ENCODE measurements at places on chromosomes 16 and 17.

DNA sequence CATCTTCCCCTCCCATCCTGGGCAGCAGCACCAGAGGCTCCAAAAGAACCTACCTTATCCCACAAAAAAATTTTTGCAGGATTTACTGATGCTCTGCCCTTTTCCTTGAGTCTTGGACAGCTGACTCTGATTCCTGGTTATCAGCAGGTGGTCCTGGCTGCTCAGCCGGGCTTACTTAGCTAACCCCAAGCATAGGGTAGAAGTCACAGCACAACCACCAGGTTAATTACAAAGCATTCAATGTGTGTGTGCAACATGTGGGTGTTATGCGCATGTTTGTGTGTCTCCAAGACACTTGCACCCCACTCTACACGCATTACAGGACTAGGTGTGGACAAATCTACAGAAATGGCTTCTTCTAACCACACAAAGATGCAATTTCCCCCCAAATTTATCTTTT, 36.3 kb downstream of the PECAM1 start:
- DNase-seq, result peak; percentile 43

GRCh38 chr16:67413978-67414911, 2.0 kb downstream of the ZDHHC1 start:
- no peak for DNase-seq

GRCh38 chr16:84380405-84380804, 12.1 kb downstream of the ATP2C2 start:
- DNase-seq, result no peak

GRCh38 chr17:8021565-8022359, 17.1 kb upstream of the ALOX15B start:
- peak; percentile 48 for DNase-seq

DNA sequence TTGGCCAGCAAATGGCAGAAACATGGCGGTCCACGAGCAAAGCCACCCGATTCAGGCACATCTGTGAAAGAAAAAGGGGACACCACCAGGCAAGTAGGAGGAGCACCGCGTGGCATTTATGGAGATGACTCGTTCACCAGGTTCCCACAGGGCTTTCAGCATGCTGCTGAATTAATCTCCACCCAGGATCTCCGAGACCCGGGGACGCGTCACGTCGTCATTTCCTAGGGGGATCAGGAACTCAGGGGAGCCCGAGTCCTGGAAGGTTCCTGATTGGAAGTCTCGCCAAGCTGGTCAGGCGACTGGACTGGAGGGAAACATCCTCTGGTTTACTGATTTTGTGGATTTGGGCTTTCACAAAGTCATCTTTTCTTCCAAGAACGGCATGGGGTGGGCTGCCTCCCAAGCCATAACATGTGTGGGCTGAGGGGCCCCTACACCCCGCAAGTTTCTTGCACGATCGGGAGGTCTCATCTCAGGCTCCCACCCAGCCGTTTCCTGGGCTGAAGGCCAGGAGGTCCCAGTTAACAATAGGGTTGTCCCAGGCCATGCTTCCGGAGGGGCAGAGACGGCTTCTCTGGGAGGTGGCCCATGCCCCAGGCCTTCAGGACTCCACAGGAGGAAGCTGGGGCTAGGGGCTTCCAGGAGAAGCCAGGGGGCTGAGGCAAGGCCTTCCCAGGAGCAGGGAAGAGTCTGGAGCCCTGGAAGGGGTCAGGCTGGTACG, 645 bp downstream of the DNAH17 start:
- no peak for DNase-seq

- DNase-seq, result no peak
Observed at GRCh38 chr17:33079201-33079600, 87.6 kb downstream of the SPACA3 start.

GRCh38 chr17:66578781-66579489, 256.0 kb upstream of the CACNG5 start:
- DNase-seq, result no peak

DNA sequence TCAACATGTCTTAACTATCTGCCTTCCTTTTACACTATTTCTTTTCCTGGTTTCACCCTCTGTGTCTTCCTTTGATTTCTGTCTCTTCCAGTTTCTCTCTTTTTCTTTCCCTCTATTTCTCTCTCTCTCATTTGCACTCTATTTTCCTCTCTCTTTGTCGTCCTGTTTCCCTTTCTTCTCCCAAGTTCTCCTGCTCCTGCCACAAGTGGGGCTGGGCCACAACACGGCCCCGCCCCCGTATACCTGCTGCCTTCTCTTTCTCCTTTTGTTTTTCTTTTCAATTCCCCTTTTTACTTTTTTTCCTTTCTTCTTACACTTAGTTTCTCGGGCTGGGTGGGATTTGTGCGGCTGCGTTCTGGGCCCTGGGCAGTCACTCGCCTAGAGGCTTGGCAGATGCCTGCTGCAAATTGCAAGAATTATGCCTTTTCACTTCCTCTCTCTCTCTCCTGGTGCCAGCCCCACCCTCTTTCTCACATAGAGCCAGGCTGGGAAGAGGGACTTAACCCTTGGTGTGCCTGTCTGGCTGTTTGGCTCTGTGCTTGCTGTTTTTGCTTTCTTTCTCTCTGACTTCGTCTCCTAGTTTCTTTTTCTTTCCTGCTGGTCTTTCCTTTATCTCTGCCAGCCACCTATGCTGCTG, 2139.4 kb downstream of the TP53TG3F start:
- DNase-seq, result no peak

DNA sequence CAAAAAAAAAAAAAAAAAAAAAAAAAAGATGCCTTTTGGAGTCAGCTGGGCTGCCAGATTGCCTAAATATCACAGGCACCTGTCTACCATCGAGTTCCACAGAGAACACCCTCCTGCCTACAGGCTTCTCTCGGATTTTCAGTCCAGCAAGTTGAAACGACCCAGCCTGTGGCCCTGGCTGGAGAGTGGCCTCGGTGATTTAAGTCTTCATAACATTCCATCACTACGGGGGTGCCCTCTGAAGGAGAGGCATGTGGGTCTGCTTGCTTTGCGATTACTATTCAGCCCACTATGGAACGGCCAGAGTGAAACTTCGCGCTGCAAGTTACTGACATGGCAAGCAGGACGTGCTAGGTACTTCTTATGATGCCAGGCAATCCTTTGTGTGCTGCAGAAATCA, 42.8 kb downstream of the MARCHF10 start:
- no peak for DNase-seq

- DNase-seq, result no peak
Observed at GRCh38 chr16:71645450-71645849, 19.5 kb downstream of the MARVELD3 start.

DNA sequence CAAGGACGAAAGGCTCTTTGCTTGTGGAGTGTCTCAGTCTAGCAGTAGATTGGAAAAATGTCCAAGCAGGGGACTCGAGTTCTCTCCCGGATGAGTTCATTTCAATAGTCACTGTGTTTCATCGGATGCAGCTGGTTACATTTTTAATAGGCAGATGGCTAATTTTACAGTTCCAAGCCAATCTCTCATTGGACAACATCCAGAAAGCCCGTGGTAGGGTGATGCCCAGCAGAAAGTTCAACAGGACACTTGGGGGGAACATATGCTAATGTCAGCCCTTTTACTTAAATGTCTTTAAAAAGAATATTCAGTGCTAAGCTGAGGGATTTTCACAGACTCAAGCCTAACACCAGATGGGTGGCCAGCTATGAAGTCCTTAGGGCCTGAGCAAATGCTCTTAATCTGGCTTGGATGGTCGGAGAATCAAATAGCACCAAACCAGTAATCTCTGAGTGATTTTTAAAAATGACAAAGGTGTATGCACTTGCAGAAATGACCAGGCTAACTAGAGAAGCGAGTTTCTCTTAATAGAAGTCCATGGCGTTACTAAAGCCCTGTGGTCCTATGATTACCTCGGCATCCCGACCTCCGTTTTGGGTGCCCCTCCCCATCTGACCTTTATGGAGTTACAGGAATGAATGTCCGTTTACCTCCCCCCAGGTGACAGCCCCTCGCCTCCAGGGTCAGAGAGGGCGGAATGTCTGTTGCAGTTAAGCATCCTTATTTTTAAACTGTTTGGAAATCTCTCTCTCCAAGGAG, 289.2 kb upstream of the SALL1 start:
- no peak for DNase-seq

DNA sequence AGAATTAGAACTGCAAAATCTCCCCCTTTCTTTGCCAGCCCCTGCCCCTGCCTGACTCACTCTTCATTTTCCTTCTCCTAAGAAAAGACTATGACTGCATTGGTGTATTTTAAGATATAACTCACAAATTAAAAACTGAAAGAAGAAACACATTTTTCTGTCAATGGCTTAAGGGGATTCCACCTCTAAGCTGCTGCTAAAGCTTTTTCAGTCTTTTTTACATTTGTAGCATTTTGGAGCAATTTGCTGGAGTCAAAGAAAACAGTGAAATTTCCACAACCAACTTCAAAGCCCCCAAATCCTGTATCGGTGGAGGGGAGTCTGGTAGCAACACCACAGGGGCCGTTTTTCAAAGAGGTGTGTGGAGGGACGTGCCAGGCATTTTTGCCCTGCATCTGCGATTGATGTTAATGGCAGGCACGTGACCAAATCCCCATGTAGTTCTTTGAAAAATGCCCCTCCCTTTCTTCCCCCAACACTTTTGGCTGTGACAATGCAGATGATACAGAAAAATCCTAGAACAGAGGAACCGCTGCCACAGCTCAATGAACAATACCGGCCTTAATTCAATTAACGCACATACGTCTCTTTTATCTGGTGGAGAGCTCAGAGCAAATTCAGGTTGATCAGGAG, 28.5 kb downstream of the MAF start:
- DNase-seq, result no peak

GRCh38 chr17:68906638-68907037, 48.6 kb downstream of the ABCA8 start:
- DNase-seq, result no peak

DNA sequence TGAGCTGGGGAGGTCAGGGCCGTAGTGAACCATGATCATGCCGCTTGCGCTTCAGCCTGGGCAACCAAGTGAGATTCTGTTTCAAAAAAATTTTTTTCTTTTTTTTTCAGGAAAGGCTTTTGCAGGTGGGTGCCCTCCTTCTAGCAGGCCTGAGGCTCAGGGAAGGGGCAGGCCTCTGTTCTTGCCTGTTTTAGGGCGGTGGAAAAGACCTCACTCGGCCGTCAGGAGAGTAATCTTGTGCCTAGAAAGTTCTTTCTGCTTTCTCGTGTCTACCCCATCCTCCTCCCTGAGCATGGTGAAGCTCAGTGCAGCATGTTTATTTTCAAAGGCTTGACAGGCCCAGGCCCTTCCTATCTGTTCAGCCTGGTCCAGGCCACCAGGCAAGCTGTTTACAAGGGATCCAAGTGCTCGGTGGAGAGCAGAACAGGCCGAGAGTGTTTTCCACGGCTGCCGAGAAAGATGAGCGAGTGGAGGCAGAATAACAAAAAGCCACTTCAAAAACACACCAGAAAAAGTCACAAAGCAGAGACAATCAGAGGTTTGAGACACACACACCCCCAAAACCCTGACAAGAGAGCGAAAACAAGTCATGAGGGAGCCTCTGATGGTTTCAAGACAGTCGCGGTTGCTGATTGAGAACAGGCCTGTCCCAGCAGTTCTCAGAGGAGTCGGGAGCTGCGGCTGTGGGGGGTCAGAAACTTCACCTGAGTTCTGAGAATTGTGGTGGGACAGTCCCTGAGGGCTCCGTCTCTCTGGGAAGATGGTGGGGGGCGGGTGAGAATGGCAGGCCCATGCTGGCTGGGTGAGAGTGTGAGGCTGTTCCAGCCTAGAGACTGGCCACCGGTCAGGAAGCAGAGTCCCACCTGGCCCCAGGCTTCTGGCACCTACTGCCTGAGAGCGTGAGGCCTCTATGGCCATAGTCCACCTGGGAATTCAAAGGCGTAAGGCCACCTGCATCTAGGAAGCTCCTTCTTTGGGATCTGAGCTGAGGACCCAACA, 37.5 kb upstream of the CCR7 start:
- DNase-seq, result no peak

DNA sequence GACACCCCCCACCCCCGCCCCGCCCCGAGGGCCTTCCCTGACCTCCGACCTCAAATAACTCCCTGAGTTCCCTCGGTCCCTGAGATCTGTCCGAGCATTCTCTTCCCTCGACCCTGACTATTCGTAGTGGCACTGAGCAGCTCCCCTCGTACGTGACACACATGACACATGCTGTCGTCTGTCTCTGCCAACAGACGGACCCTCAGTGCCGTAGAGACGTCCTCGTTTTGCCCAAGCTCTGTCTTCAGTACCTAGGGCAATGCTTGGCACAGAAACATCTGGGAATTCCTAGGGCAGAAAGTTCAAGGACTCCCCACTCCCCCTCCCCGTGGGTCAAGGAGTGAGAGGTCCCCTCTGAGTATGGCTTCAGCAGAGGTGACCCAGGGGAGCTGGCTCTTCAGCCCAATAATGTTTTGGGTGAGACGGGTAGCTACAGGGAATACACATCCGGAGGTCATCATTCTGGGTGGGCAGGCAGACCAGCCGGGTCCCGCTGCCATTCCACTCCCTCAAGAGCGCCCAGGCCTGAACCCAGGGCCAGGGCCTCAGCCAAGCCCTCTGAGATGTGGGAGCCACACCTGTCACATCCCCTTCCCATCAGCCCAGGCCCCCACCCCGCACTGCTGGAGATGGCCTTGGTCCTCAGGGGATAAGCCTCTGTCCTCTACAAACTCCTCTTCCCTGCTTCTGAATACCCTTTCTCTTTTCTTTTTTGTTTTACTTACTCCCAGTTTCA, 671 bp upstream of the FADS6 start:
- no peak for DNase-seq

DNA sequence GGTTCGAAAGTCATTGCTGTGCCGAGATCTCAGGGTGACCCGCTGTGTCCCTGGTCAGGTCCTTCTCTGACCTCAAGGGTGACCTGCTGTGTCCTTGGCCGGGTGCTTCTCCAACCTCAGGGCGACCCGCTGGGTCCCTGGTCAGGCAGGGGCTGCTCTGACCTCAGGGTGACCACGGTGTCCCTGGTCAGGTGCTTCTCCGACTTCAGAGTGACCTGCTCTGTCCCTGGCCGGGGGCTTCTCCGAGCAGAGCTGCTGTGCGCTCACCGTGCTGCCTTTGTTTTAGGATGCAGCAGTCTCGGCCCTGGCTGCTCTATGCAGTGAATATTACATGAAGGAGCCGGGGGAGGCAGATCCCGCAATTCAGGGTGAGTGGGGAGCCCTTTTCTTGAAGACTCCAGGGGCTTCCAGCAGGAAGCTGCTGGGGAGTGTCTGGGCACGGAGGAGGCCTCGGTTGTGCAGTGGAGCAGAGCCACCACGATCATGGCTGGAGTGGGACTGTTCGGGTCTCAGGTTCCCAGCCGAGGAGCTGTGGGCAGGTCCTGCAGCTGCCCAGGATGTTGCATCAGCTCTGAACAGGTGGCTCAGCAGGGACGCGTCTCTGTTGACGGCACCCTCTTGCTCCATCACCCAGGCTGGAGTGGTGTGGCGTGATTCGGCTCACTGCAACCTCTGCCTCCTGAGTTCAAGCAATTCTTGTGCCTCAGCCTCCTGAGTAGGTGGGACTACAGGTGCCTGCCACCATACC, 83.7 kb upstream of the ZNF750 start:
- no peak for DNase-seq

- DNase-seq, result no peak
Observed at GRCh38 chr17:73364155-73364522, 52.3 kb upstream of the CDC42EP4 start.

DNA sequence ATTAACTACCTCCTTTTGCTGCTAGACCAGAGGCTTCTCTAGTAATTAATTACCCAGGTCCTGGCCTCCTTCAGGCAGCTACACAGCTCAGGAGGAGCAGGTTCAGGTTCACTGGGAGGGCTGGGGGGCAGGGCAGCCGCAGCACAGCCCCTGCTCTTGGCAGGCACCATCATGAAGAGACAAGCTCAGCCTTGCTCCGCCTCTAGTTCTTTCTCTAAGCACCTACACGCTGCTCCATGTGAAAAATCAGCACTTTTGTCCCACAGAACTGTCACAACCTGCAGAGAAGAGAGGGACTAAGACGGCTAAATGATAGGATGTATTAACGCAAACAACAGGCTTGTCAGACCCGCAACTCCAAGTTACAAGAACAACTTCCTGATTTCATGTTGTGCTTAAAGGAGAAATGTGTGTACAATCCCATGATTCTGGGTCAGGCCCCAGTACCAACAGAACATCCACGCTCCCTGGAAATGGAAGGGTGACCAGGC, 53.4 kb downstream of the GRB2 start:
- no peak for DNase-seq

All from lower leg skin (tissue), 4 donors.